Activated CD8-positive, alpha-beta memory T cell treated with anti-CD3 and anti-CD28 coated beads for 1 hour (primary cell): ENCODE measurements at places on chromosomes 3 and 15.

DNA sequence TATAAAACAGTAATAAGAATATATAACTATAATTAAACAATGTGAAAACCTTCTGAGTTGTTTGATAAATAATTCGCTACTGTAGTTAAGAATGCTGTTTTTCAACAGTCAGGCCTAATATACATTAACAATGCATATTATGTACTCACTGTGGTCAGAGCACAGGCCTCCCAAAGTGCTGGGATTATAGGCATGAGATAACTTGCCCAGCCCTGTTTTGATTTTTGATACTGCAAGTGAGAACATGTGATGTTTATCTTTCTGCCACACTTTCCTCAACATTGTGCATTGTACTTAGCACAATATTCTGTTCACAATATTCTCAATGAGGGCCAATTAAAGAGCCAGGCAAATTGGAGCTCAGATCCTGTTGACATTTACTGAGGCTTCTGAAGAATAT is 274.5 kb upstream of the RARB start:
- no peak for DNase-seq

GRCh38 chr3:129625072-129625874 is 18.8 kb upstream of the PLXND1 start:
- no peak for DNase-seq

DNA sequence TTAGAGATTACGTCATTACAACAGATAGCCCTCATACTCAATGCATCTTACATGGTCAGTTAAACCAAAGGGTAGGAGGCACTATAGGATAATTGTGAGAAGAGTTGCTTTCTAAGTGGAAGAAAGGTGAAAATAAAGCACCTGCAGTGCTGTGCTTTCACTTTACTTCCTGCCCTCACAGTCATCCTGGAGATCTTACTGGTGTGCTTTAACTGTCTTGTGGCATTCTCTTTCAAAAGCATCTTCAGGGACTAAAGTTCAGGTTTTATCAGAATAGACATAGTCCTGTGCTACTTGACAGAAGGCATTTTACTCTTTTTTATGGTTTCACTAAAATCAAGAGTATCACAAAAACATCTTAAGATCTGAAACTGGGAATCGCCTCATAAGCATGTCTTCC is 286.6 kb downstream of the ZBTB20 start:
- DNase-seq, result no peak

DNA sequence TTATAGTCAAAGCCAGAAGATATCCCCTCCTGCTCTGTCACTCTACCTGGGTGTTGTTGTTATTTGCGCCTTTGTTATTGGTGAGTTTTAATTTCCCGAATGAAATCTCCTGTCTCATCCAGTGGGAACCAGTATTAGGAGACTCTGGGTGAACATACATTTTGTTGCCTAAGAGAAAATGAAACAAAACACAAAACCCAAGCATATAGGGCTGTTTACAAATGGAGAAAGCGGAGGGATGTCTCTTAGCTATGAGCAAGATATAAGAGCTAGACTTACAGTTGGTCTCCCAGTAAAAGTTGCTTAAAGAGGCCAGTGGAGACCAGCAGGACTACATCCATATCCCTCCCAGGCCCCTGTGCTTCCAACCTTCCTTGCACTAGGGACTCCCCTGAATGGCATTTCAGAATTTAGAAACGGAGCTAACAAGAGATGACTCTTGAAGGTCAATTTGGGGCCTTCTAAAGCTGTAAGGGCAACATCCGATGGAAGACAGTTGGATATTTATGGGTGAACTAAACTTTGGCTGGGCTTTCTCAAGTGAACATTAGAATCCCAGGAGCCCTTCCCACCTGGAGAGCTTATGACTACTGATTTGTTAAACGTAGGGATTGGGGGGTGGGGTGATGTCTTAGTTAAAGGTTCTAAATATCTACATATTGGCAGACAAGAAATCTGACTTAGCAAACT is 2.7 kb downstream of the EOMES start:
- no peak for DNase-seq

DNA sequence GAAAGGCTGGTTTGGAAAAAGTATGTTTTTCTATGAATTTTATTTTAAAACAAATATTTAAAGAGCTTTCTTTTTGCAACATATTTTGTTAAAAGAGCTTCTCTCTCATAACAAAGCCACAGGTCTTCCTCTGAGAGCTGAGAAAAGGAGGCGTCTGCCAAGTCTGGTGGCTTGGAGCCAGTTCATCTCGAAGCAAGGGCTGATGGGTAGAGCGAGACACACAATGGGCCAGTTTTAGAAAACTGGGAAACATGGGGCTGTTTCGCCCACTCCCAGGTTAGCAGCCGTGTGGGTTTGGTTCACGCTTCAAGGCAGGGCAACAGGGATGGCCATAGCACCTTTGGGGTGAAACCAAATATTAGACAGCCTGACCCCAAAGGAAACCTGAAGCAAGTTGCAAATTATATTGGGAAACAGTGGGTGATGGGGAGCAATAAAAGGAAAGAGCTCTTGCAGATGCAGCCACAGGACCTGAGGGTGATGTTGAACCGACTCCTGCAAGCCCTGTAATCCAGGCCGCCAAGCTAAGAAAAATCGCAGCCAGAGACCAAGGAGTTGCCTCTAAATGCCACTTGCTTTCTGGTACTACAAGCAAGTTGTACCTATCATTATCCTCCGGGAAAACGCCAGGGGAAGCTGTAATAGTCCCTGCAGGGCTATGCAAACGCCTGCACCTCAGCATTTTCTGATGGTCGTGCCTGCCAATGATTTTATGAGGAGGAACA is 88.4 kb upstream of the GALNT15 start:
- no peak for DNase-seq

- no peak for DNase-seq
Measured at GRCh38 chr3:137217733-137218132, 259.9 kb downstream of the IL20RB start.

DNA sequence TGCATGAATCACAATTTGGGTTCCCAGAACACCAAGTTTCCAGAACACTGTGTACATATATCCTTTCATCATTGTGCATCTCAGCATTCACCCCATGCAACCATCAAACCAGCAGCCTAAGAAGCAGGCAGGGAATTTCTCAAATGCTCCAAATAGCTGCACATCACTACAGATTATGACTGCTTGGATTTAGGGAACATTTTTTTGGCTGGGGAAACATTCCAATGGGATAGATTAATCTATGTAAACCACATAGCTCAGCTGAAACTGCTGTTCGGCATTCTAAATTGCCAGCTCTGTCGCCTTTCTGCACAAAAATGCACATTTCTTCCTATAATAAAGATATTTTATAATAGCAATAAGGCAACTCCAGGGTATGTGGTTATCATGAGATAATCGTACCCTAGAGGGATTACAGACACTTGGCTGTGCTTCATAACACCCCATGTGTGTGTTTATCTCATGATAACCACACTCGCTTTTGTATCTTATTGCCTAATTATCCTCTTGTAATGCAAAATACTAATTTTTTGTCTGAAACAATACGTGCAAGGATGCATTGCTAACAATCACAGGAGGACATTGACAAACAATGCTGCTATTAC is 483.7 kb upstream of the DPH6 start:
- DNase-seq, result no peak

- DNase-seq, result no peak
Measured at GRCh38 chr3:171347301-171348039, 112.7 kb downstream of the TNIK start.

GRCh38 chr3:59653405-59654122 is 603.7 kb upstream of the CFAP20DC start:
- no peak for DNase-seq

DNA sequence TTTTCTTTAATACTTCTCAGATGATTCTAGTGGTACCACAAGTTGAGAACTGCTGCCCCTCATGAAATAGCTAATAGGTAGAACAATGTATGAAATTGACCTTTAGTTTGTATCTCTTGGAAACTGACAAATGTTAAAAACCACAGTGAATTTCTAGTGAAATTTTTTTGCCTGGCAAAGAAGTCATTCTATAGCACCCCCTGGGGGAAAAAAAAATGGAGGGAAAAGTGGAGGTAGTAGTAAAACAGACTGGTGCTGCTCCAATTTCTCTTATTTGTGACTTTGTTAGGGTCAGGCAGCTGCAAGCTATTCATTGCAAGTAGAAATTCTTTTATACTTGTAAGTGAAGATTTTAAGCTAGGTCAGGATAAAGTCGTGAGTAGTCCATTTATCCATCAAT is 605.0 kb downstream of the NLGN1 start:
- no peak for DNase-seq
